ENCODE measurements at places on chromosomes 7 and 10.

- DNase-seq, result no peak
Observed at GRCh38 chr10:60870416-60870728, 73.6 kb downstream of the RHOBTB1 start.

DNA sequence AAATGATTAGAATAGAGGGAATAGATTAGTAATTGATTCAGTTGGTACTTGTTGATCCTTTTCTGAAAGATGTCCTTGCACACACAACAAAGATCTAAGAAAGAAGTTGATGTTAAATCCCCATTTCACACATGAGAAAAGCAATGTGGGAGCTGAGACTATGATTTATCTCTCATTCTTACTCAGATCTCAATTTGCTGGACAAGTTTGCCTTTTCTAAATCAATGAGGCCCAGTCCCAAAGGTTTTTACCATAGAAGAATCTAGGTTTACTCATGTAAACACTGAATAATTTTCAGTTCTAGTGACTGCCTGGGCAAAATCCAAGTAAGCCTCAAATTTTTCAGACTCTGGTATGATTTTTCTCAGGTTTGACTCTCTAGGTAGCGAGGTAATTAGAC lies 25.5 kb upstream of the PLXNA4 start:
- DNase-seq, result no peak

GRCh38 chr7:28573059-28573553 lies 160.8 kb downstream of the CREB5 start:
- DNase-seq, result no peak

GRCh38 chr7:148987751-148988512 lies 40.4 kb downstream of the PDIA4 start:
- no peak for DNase-seq

- DNase-seq, result no peak
Observed at GRCh38 chr10:22244001-22244400, 26.2 kb upstream of the EBLN1 start.

- DNase-seq, result no peak
Observed at GRCh38 chr7:75981203-75981452, 13.3 kb downstream of the TMEM120A start.

DNA sequence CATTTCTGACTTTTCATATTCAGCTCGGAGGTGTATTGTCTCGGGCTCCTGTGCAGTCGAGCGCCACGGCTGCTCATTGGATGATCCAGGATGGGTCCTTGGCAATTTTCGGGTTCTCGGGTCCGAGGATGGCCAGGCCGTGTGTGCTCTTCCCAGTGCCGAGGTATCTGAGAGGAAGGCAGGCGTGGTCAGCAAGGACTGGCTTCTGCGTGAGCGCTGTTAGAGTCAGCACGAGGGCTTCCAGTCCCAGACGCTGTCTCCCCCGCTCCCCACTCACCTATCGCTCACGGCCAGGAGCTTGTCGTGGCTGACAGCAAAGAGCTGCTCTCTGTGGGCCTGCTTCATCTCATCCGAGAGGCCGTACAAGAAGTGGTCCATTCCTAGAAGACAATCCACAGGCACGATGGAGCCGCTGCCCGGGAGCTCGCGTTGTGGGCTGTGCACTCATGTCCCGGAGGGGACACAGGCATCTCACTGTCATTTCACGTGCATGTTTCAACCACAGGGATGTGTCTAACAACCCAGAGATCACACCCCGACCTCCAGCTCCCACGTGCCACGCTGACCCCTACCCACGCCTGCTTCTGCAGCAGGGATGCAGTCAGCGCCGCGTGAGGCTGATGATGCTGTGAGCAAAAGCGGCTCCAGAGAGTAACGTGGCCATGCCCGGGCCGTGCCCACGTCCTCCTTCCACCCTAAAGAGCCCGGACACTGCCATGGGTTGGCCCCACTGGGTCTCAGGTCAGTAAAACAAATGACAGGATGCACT lies 34.4 kb downstream of the PITRM1 start:
- no peak for DNase-seq

DNA sequence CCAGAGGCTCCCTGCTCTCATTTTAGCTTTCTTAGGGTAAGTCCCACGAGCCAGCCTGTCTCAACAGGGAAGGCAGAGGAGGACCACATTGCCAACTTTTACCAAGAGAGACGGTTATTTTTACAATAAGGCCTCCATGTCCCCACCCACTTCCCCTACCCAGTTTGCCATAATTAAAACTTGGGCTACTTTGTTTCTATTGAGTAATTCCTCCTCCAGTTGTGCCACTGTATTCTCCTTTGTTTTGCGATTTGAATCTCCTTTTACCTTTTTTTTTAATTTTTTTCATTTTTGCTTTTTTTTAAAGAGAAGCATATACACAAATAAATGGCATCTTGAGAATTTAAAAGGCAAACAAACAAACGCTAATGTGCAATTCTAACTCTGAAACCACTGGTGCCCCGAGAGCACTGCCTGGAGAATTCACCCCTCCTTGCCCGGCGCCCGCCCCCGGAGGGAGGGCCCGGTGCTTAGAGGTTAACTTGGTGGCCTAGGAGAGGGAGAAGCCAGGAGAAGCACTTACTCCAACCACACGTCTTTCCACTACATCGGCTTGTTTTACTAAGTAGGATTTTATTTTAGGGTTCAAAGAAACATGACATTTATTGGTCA lies 282.3 kb downstream of the USP6NL start:
- no peak for DNase-seq

DNA sequence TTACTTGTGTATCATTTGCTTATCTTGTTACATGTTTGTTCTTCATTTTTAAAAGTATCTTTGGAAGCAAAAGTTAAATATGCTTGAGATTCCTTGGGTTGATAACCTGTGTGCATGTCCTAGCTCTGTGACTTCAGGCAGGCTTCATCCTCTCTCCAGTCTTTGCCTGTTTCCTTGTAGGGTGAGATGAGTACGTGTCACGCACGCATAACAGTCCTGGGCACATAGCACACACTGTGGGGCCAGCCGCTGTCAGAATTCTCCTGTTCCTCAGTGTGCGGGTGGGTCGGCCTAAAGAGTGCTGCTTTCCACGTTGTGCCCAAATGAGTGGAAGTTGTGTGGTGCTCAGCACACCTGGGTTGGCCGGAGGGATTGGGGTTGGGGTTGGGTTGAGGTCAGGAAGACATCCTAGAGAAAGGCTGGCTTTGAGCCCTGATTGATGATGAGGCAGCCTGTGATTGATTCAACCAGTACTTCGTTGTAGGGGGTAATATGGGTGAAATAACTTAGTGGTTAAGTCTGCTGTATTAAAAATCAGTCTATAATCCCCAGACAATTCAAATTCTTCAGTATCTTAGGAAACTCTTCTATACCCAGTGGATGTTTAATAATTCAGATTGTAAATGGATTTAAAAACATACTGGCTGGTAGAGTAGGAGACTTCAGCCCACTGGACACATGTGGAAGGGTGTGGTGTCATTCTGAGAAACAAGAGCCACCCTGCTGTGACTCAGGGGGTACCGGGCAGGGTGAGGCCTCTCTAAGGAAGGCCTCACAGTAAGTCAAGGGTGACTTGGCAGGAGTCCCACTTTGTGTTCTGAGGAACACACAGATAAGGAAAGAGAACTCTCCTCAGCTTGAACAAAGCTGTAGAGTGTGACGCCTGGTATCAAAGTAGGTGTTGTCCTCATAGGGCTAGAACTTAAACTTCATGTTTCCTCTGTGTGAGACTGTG lies 54.8 kb downstream of the DAGLB start:
- DNase-seq, result no peak

- DNase-seq, result no peak
Observed at GRCh38 chr7:152144557-152145245, 119.2 kb downstream of the GALNT11 start.

- DNase-seq, result no peak
Observed at GRCh38 chr7:37174460-37174859, 274.2 kb downstream of the ELMO1 start.

- no peak for DNase-seq
Observed at GRCh38 chr7:43242628-43243255, 130.3 kb downstream of the HECW1 start.

DNA sequence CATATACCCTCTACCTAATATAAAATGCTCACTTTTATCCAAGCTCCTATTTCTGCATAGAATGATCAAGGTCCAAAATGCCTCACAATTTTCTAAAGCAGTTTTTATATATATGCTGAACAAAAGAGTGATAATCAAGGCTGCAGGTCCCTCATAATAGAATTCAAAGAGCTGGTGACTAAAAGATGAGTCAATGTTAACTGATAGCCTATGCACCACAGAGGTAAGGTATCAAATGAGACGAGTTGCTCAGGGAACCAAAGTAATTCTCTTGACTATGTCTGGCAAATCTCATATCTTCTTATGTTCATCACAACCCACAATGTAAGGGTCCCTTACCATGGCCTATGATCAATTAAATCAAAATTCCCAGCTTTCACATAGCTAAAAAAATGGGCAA lies 15.2 kb downstream of the PDZD8 start:
- no peak for DNase-seq

DNA sequence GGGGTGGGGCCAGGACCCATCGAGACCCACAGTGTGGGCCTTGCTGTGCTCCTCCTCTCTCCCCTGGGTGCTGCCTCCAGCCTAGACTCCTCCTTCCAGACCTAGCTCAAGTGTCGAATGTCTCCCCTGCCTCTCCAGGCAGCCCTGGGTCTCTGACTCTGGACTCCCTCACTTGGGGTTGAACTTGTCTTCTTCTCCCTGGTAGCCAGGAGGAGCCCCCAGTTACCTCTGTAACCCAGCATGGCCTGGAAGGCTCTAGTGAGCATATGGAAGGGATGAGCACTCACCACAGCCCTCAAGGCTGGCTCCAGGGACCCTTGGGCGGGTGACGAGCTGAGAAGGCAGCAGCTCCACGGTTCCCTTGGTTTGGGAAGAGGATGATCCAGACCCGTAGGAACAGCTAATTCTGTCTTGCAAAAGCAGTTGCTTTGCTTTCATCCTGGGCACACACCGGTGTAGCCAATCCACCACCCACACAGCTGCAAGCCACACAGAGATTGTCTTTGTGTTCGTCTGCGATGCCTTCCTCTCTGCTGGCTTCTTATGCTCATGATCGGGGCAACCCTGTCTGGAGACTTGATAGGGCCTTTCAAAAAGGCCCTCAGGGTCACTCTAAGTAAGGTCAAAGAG lies 52.3 kb upstream of the ANTXRL start:
- DNase-seq, result peak; percentile 20

- no peak for DNase-seq
Observed at GRCh38 chr7:55558962-55559920, 13.1 kb downstream of the VOPP1 start.

- no peak for DNase-seq
Observed at GRCh38 chr10:21265622-21266021, 259.9 kb downstream of the SKIDA1 start.

GRCh38 chr7:148318102-148318811 lies 272.3 kb upstream of the C7orf33 start:
- DNase-seq, result no peak

- no peak for DNase-seq
Observed at GRCh38 chr7:95669513-95669912, 73.2 kb upstream of the PDK4 start.

- no peak for DNase-seq
Observed at GRCh38 chr7:92155108-92155739, 20.9 kb upstream of the CYP51A1 start.
